ENCODE measurements at places on chromosomes 16 and 17.

DNA sequence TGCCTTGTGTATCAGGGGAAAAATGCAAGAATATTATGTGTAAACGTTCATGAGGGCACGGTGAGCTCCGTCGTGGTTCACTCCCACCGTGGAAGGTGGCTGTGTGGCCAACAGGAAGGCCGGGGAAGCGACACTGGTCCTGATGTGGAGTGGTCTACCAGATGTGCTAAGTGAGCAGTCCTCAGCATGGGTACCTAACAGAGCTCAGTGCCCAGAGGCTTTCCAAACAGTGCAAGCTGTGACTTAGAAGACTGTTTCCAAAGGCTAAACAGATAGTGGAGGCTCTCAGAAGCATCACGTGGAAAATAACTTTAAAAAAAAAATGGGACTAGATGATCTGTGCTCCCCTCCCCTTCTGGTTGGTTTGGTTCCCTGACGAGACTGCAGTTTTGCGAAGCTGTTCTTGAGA, 199.3 kb upstream of the CHMP6 start:
- DNase-seq = no peak

DNA sequence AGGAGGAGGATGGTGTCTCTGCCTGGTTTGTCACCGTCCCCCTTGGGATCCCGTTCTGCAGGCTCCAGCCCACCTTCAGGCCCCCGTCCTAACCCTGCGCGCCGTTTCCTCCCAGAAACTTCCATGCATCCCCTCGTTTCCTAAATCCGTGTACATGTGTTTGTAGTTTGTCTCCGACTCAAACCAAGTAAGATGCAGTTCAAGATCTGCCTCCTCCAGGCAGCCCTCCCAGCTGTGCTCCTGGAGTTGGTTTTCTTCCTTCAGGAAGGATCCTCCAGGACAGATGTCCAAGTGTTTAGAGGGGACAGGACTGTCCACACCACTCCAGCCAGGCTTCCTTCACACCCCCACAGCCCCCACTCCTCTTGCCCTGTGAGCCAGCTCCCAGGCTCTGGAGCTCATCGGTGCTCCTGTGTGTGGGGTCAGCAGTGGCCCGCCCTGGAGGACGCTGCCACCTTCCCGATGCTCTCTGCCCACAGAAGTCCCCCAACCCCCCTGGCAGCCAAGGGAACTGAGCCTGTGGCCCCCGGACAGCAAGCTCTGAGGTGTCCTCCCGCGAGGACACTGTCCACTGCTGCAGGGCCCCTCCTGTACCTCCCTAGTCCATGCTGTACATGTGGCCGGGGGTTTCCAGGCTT, 11.3 kb downstream of the BAIAP2 start:
- no peak for DNase-seq

GRCh38 chr17:50861822-50862528, 4.2 kb downstream of the TOB1 start:
- no peak for DNase-seq

DNA sequence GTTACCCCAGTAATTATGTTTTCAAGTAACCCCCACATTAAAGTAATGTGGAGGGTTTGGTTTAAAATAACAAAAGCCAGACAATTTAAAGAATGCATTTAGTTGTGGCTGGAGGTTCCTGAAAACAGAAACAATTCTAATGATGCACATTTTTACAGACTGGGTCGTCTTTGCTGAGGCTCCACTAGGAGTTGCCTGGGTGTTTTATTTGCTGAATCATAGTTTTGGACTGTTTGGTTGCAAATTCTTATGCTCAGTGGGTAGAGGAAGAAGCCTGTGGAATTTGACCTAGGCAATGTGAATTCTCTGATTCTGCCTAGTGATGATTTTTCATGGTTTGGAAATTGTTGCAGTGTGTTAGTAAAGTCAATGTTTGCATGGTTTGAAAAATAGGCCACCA, 16.3 kb downstream of the SHISA9 start:
- DNase-seq = no peak

DNA sequence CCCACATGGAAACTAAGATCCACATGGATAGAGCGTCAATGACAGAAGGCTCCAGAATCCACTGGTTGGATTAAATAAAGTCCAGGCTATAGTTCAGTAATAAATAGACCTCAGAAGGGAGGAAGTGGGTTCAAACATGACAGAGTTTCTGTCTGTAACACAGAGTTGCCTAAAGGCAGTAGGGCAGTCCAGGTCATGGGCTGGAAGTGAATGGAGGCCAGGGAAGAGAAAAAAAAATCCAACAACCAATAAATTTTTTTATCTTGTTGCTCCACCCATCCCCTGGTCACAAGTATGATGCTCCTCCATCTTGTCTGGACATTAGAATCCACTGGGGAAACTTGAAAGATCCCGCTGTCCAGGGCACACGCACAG, 92.4 kb downstream of the RGS9 start:
- no peak for DNase-seq

- no peak for DNase-seq
Measured at GRCh38 chr17:47869114-47869513, 18.2 kb upstream of the SP6 start.

- no peak for DNase-seq
Measured at GRCh38 chr17:64682261-64683181, 20.4 kb upstream of the SMURF2 start.

DNA sequence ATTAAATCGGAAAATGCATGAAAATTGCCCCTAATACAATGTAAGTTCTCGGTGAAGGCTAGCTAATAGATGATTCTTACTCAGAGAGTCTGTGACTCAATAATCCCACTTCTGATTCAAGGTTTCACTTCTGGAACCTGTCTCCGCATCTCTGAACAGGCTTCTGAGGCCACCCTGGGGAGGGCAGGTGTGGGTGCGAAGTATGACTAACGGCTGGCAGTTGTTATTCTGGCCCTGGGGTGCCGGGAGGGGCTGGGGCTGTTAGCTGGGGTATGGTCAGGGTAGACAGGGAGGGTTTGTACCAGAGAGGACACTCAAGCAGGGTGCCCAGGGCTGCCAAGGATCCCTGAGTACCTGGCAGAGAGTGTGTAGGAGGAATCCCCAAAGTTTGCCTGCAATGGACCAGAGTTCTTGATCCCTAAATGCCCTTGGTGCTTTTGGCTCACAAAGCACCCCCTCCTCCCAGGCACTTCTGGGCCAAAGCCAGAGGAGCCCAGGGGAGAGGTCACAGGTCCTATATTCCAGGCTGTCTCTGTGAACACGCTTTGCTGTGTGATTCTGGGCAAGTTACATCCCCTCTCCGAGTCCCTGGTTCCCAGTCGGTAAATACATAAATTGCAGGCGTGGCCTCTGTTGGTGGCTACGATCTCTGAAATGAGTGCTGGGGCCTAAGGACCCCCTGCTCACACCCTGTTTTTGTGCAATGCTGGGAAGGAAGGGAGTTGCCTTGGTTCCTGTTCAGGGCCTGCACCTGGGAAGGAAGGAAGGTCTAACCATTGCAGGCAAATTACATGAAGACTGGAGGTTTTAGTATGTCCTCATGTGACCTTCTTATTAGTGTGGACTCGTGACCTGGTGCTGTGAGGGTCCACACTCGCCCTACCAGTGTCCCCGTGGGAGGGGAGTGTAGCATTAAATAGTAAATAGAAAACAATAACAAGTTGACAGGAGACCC, 49.9 kb upstream of the CPNE2 start:
- no peak for DNase-seq

GRCh38 chr16:16151315-16151714, 72.0 kb downstream of the ABCC6 start:
- no peak for DNase-seq

GRCh38 chr17:76811834-76812233, 56.4 kb upstream of the MGAT5B start:
- no peak for DNase-seq
